ENCODE measurements at places on chromosomes 7 and 10. TPM values are rescaled to one million over a fixed set of nuclear protein-coding genes. Genes with fewer than 3 reads are reported as not detected.

PTPRZ1 gene
- total RNA-seq: 0.51 TPM

HABP2 gene
- total RNA-seq: not detected

TMEM196 gene
- total RNA-seq: not detected

AOAH gene
- total RNA-seq: 1.6 TPM

RAB19 gene
- total RNA-seq: not detected

OR6B1 gene
- total RNA-seq: not detected

PAX4 gene
- total RNA-seq: not detected

EN2 gene
- total RNA-seq: not detected

BBIP1 gene
- 31.1 TPM for total RNA-seq

PDZD7 gene
- total RNA-seq: 0.40 TPM

ELN gene
- total RNA-seq: 41.2 TPM

CALCR gene
- total RNA-seq: not detected

MYO1G gene
- total RNA-seq: 2.4 TPM

DNAJC12 gene
- 4.0 TPM for total RNA-seq

PRR15 gene
- 0.40 TPM for total RNA-seq

FAM13C gene
- total RNA-seq: 7.5 TPM

ABCB1 gene
- total RNA-seq: 5.0 TPM

LHFPL3 gene
- total RNA-seq: not detected

TUBAL3 gene
- total RNA-seq: 0.40 TPM

OR9A2 gene
- not detected for total RNA-seq

TCAF2 gene
- total RNA-seq: 0.54 TPM

HOXA2 gene
- 0.30 TPM for total RNA-seq

GFRA1 gene
- total RNA-seq: 0.59 TPM

FOXI2 gene
- total RNA-seq: 0.24 TPM

AOC1 gene
- total RNA-seq: 0.43 TPM

BAZ1B gene
- total RNA-seq: 45.7 TPM

CYP2C8 gene
- not detected for total RNA-seq

PLPP4 gene
- 0.27 TPM for total RNA-seq

ORAI2 gene
- total RNA-seq: 6.8 TPM

PHKG1 gene
- total RNA-seq: 15.3 TPM

SFRP5 gene
- total RNA-seq: 3.2 TPM

ZMIZ2 gene
- total RNA-seq: 62.4 TPM

INMT gene
- total RNA-seq: 17.3 TPM

SRRM3 gene
- 7.6 TPM for total RNA-seq

IFIT5 gene
- 11.5 TPM for total RNA-seq

TBC1D12 gene
- 6.3 TPM for total RNA-seq

ADRB1 gene
- 26.4 TPM for total RNA-seq

KNDC1 gene
- 0.05 TPM for total RNA-seq

Data from cardiac septum (tissue), 1 donor.